ENCODE measurements at places on chromosomes 7 and 10.
A peak's percentile ranks its signal among the peaks of the same experiment; 100 is the strongest.

DNA sequence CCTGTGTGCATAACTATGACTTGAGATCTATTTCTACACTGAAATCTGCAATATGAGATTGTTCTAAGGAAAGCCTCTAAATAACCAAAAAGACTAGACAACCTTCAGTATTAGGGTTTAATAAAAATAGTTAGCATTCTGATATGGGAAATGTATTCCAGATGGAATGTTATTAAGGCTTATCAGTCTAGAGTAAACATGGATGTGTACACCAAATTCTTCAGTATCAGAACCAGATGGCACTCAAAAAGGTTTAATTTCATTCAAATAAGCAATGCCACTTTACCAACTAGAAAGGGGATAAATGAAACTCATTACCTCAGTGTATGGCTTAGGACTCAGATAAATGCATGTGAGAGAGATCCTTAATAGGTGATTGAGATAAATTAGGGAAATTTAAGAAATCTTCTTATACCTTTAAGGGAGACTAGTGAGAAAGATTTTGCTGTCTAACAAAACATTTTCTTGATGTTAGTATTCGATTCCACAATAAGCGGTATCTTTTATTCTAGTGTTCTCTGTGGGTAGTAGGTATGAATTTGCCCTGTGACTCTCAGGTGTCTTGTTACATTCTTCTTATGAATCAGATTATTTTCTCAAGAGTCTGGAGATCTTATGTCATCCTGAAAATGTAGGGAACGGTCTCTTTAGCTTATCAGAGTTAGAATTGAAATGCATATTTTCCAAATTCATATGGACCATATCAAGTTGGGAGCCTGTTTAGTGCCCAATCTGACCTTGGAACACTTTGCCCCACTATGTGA, 159.2 kb downstream of the PRKG1 start:
- DNase-seq = no peak

- DNase-seq = no peak
These were observed 37.6 kb downstream of the PRF1 start for GRCh38 chr10:70564901-70565351.

- DNase-seq = no peak
These were observed 92.0 kb downstream of the DYNC2I1 start for GRCh38 chr7:158948376-158948775.

DNA sequence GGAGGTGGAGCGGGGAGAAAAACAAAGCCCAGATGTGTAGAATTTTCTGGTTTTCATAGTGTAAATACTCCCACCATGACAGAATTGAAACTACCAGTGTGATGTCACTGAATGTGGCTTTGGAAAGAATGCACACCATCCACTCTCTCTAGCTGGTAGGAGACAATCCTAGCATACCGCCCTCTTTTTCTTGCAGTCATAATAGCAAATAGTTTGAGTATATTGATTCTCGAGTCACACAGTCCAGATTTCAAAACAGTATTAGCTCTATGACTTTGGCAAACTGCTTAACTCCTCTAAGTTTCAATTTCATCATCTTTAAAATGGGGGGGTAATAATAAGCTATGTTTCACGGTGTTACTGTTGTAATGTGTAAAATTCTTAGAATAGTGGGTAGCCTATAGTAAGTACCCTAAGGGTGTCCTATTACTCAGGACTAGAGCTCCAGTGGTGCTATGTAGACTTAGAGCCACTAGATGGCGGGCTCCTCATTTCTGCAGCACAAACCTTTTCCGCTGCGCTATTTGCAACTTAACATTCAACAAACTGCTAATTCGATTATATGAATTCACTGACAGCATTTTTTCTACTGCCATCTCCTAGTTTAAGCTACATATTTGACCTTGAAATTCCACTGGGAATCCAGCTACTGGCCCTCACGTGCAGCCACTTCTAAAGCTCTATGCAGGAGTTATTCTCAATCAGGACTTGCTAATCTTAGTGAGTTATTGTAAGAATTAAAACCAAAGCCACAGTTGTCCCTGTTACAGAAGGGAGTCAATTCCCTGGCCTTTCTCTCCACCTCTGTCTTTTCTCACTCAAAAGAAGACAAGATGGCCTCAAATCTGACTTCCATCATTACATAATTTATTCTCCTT, 18.7 kb downstream of the TAS2R40 start:
- DNase-seq = peak; percentile 71
